A172 (cell line): ENCODE measurements at places on chromosomes 13 and 19.

- DNase-seq, result no peak
These were observed 8.7 kb downstream of the RNASEH2A start for GRCh38 chr19:12815088-12815487.

- no peak for DNase-seq
These were observed 38.7 kb downstream of the KATNAL1 start for GRCh38 chr13:30268673-30269072.

GRCh38 chr13:48648446-48648845 lies 5.3 kb upstream of the CYSLTR2 start:
- DNase-seq, result no peak

GRCh38 chr13:104823071-104823470 lies 1712.4 kb downstream of the EFNB2 start:
- DNase-seq, result no peak

DNA sequence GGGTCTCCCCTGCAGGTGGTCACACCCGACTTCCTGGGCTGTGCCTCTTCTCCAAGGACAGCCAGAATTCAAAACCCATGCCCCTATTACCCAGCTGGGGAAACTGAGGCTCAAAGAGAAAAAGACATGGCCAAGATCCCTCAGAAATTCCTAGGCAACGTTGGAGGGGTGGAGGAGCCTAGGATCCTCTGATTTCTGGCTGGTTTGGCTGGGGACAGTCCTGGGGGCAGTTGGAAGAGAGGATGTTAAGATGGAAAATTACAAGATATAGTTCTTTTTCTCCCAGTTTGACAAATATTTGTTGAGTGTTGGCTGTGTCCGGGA lies 2.4 kb downstream of the VASP start:
- DNase-seq, result no peak

DNA sequence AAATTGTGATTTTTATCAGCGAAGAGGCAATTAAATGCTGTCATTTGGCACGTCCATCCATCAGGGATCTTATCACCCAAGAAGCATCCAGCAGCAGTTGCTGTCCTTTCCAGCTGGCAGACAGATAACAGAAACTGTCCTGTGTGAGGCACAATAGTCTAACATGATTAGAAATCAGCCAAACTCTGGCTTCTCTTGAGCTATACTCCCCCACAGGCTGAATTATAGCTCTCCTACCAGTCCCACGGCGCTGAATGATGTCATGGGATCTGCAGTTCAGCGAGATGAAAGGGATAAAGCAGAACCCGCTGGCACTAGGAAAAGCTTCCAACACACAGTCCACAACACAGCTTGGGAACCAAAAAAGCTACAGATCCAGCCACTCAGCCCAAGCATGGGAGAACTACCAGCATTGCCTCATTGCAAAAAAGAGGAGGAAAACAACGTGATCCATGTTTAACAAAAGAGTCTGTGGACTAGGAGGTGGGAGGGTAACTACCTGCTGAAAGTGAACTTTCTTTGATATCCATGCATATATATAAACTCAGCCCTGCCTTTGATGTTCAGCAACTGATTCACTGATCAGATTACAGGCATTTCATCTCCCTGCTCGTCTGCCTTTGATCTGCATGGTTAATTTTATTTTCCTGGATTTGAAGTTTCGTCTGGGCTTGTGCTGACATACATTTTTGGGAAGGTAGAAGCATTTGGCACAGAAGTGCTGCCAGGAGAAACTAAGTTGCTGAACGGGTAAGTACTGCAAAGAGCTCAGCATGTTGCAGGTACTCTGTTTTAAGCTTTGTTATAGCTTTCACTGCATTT lies at the start of gene TNFRSF19:
Gene TNFRSF19, plus strand, starts transcription at position 314 of the 822 bp plus-strand sequence. CDS start 19,772 bp downstream, outside the sequence.
- peak; percentile 60 for DNase-seq
